Hepatocyte (in vitro differentiated cells): ENCODE measurements at places on chromosomes 16 and 17. TPM values are rescaled to one million over a fixed set of nuclear protein-coding genes. Genes with fewer than 3 reads are reported as not detected.
A peak's percentile ranks its signal among the peaks of the same experiment; 100 is the strongest.

DNA sequence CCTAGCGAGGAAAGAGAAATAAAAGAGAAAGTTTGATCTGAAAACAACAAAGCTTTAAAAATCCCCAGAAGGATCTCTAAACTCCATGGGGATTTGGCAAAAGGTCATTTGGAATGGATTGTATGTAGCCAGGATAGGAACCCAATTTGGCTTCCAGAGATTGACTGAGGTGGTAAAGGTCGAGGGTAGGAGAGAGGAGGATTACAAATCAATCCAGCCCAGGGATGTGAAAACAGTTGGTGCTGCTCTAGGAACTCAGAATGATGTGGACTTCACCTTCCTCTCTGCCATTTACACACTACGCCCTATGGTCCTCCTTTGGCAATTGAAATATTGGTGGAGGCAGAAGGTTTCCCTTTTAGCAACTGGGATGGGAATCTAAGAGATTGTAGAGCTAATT is 18.8 kb upstream of the SMIM36 start:
- no peak overlapping the region for H3K4me3 ChIP-seq
- no peaks in the 10 kb centered on the region for H3K4me1 ChIP-seq
- H3K27me3 ChIP-seq, result no peaks in the 10 kb centered on the region
- H3K27ac ChIP-seq, result no peak overlapping the region
- H3K36me3 ChIP-seq, result no peaks in the 10 kb centered on the region

GRCh38 chr17:29595943-29596774 is 3.2 kb downstream of the ANKRD13B start:
- no peak for DNase-seq
- no peak overlapping the region for H3K4me3 ChIP-seq
- H3K4me1 ChIP-seq, result peaks cover 29% of the 10 kb centered on the region

GRCh38 chr17:14302431-14303099 is 1.7 kb downstream of the HS3ST3B1 start:
- no peaks in the 10 kb centered on the region for H3K36me3 ChIP-seq
- peak; percentile 95 for DNase-seq
- H3K27ac ChIP-seq, result peak overlapping the region; percentile 1
- peak overlapping the region; percentile 56 for H3K4me3 ChIP-seq
- H3K27me3 ChIP-seq, result peaks cover 69% of the 10 kb centered on the region
- peaks cover 32% of the 10 kb centered on the region for H3K4me1 ChIP-seq

- H3K27me3 ChIP-seq, result no peaks in the 10 kb centered on the region
- no peak for DNase-seq
- H3K4me3 ChIP-seq, result no peak overlapping the region
- no peaks in the 10 kb centered on the region for H3K36me3 ChIP-seq
These were observed 22.2 kb upstream of the ALOX15 start for GRCh38 chr17:4663711-4664110.

GRCh38 chr17:69207151-69207550 is 21.5 kb downstream of the ABCA10 start:
- peaks cover 8% of the 10 kb centered on the region for H3K27me3 ChIP-seq
- H3K4me3 ChIP-seq, result no peak overlapping the region
- DNase-seq, result no peak

ZNF423 gene
- total RNA-seq, result 7.6 and 11.8 TPM in 2 replicates

ADAD2 gene
- not detected in 2 replicates for total RNA-seq

ARHGAP44 gene
- 3.9 and 4.6 TPM in 2 replicates for total RNA-seq

GAN gene
- 10.9 TPM in 2 replicates for total RNA-seq

ALOX15 gene
- 1.9 and 2.1 TPM in 2 replicates for total RNA-seq
